Mucosa of gallbladder (tissue), 1 donor: ENCODE measurements at places on chromosomes 2 and 18.

DNA sequence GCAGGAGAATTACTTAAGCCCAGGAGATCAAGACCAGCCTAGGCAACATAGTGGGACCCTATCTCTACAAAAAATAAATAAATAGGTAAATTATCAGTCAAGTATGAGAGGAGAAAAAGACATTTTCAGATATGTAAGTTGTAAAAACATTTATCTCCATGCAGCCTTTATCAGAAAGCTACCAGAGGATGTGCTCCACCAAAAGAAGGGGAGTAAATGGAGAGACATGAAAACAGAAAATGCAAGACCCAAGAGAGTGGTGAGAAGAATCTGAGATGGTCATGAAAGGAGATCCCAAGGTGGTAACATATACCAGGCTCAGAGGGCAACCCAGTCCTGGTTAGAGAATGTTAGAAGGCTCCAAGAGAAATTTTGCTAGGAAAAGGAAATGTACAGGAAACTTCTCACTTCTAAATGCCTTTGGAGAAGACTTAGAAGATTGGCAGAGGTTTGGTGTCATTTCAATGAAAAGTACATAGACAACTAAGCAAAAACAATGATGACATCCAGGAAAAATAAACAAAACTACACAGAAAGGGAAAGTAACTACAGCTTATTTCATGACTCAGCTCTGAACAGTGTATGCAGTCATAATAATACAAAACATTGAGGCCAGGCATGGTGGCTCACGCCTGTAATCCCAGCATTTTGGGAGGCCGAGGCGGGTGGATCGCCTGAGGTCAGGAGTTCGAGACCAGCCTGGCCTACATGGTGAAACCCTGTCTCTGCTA lies 19.5 kb downstream of the CIB4 start:
- DNase-seq, result no peak

GRCh38 chr2:129777762-129778583 lies 201.5 kb upstream of the RAB6C start:
- no peak for DNase-seq

GRCh38 chr2:120448436-120448835 lies 102.5 kb downstream of the INHBB start:
- no peak for DNase-seq

DNA sequence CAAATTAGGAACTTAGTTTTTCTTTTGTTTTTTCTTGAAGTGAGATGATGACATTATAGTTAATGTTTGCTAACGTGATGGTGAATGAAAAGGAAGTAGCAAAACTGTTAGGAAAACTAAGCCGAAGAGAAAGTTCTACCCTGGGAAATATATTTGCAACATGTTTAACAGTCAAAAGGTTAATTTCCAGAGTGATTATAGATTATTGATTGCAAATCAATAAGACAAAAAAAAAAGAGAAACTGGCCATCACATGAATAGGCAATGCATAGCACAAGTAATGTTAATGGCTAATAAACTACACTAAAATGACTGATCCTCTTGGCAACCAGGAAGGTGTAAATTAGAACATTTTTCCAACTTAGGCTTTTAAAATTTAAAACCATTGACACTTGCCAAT lies 26.0 kb upstream of the AMMECR1L start:
- no peak for DNase-seq

- no peak for DNase-seq
These were observed 5.4 kb upstream of the IL1R1 start for GRCh38 chr2:102137138-102137537.

DNA sequence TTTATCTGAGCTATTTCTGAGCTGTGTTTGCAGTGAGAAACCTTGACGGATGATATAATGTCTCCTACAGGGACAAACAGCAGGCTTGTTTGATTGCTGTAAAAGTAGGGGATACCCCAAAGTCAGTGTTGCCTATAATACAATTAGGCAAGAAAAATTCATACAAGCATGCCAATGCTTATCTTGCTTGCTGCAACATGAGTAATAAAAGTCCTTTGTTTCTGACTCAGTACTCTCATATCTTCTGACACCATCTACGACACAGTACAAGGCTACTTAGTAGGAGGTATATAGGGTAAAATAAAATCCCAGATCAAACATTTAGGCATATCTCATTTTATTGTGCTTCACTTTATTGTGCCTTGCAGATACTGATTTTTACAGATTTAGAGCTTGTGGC lies 33.0 kb downstream of the ERBB4 start:
- no peak for DNase-seq

DNA sequence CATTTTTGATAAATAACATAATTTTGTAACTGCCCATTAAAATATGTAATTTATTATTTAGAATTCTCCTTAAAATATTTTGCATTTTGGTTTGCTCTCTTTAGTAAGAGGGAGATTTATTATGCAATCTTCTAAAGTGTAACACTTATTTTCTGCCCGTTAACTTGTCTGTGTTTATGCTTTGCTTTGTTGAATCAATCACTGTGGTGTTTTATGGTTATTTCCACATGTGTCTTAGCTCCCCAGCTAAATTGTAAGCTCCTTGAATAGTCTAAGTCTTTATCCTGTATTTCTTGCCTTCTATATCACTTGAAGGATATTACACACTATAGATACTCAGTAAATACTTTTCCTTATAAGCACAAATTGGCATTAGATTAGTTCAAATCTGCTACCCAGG lies 166.6 kb upstream of the SPRED2 start:
- no peak for DNase-seq

DNA sequence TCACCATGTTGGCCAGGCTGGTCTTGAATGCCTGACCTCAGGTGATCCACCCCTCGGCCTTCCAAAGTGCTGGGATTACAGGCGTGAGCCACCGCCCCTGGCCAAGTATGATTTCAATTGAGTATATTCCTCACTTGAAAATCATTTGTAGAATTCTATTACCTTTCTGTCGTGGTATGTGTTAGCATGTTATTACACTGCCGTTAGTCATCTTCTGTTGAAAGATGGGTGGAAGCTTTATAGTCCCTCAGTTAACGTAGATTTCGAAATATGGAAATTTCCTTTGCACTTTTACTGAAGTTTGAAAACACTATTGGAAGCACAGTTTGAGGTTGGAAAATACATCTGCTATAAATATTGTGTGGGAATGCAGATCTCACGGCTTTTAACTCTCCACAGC lies 14.7 kb downstream of the NIFK start:
- no peak for DNase-seq

- no peak for DNase-seq
These were observed 128.3 kb downstream of the DNER start for GRCh38 chr2:229586012-229586411.

GRCh38 chr2:241948901-241949735 lies 79.6 kb downstream of the RTP5 start:
- no peak for DNase-seq

- DNase-seq, result no peak
These were observed 152.1 kb downstream of the NEDD4L start for GRCh38 chr18:58196164-58196563.

DNA sequence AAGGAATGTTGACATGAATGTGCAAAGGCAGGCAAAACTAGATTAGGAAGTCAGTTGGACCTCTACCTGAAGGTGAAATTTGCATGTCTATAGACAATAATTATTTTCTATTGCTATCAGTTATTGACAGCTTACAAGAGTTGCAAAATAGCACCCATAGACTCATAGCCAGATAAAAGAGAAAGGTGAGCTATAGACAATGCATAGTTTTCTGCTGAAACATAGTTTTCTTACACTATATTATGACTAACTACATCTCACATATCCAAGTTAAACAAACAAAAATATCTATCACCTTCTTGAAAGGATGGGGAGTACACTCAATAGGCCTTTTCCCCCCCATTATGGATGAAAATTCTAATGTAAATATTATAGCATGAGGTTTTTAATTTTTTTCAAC lies 305.0 kb downstream of the PTH2R start:
- no peak for DNase-seq

- no peak for DNase-seq
These were observed 92.5 kb downstream of the KCTD18 start for GRCh38 chr2:200417366-200417765.

- DNase-seq, result no peak
These were observed 365.0 kb upstream of the CDH2 start for GRCh38 chr18:28541934-28542333.

DNA sequence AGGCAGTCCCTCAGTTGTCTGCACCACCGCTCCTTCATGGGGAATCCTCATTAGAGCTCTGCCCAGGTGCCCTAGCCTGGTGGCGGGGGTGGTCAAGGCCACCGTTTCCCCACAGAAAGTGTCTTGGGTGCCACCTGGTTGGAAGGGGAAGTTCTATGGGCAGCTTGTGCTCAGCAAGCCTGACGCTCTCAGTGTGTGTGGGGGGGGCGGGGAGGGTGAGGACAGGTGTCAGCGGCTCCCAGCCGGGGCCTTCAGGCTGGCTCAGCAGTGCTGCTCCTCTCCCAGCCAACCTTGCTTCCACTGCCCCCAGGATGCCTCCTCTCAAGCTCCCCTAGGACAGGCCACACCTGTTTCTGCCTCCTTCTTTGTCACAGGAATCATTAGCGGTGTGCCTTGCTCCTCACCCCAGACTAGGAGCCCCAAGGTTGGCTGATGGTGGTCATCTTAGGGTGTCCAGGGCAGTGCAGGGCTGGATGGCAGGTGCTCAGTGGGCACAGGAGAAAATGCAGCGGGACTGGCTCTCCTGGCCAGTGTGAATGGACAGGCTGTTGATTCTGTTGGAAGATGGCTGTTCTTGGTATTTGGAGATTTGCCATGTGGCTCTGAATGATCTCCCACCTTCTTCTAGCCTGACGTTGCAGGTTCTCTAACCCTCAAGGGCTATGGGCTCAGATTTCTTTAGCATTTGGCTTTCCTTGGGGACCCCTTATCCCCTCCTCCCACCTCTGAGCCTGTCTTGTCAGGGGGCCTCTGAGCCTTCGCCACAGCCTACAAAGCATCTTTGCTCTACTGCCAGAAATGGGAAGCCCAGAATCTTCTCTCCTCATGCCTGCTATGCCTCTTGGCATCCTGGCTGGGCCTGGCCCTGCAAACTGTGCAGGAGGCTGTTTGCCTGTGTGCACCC lies 185.8 kb upstream of the HS6ST1 start:
- no peak for DNase-seq

DNA sequence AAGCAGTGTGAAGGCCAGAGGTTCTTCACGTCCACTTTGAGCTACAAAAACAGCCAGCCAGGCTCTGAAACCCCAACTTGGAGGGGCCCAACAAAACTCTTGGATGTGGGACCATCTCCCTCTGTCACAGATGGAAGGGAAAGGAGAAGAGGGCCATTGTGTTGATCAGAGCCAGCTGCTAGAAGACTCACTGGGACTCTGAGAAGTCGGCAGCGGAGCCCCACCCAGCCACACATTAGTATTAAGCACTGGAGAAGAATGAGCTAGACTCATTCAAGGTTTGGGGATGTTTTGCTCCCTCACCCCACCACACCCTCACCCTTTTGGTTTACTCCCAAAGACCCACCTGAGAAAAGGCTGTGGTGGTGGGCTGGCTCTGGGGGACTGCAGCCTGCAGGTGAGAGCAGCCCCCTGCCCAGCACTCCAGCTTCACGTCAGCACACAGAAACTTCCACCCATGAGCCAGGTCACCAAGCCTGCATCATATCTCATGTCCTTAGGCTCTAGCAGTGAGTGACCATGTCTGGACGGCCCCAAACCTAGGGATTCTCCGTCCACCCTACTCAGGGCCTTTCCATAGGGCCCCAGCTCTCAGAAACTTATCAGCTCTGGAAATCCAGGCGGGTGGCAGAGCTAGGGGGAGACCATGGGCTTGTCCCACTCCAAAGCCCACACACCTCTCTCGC lies 12.6 kb downstream of the TEX51 start:
- DNase-seq, result peak; percentile 5

- DNase-seq, result no peak
These were observed 23.6 kb upstream of the NEB start for GRCh38 chr2:151757861-151758260.

DNA sequence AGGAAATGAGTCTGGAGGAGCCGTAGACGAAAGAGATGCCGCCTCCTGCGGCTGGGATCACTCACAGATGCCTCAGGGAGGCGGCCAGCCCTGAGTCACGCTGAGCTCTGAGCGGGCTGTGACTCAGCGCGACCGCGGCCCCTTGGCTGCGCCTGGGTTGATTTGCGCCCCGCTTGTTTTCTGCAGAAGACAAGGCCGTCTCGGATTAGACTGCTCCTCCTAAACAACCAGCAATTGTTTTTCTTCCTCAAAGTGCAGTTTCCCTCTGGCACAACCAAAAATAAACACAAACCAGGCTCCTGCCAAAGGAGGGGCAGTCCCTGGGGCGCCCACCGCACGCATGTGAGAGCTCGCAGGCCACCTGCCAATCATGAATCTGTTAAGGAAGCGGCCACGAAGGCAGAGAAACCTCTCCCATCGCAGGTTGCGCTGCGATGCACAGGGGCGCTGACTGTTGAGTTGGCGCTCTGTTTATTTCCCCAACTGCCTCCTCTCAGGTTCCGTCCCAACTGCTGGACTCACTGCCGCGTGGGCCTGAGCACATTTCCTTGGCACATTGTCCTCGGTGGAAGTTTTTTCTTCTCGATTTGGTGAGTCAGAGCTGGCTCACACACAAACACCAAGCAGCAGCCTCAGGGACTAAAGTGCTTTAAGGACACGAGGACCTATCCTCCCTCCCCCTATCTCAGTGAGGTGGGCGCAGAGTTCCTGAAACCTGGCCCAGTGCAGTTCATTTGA lies 85.2 kb upstream of the NDUFV2 start:
- DNase-seq, result peak; percentile 55
